Stimulated activated CD4-positive, alpha-beta T cell treated with anti-CD3 and anti-CD28 coated beads, Interleukin-4, amount 100 ng/mL, for 1 hour (primary cell): ENCODE measurements at places on chromosomes 3 and 15.

- DNase-seq, result no peak
These were observed 76.3 kb upstream of the NR2F2 start for GRCh38 chr15:96254173-96254572.

GRCh38 chr3:113626503-113627371 is 69.7 kb downstream of the USF3 start:
- no peak for DNase-seq

- no peak for DNase-seq
These were observed 288.9 kb downstream of the EDEM1 start for GRCh38 chr3:5476403-5476802.

- DNase-seq, result no peak
These were observed 175.5 kb downstream of the NECTIN3 start for GRCh38 chr3:111246967-111247760.

DNA sequence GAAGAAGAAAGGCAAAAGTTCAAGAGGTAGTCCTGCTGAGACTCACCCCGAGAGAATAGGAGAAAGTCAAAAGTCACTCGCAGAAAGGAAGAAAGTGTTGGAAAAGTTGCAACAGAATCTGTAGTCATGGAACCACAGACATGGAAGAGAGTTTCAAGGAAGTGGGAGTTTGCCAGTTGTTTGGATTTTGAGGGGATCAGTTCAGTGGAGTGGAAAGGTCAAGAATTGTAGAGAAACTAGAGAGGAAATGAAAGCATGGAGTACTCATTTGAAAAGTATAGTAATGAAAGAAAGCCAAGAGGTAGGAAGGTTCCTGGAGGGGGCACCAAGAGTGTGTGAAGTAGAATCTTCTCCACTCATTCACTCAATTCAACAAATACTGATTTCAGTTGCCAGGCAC is 34.7 kb downstream of the SPTSSB start:
- DNase-seq, result no peak

GRCh38 chr3:98233468-98233867 is 30.6 kb upstream of the OR5H6 start:
- no peak for DNase-seq

DNA sequence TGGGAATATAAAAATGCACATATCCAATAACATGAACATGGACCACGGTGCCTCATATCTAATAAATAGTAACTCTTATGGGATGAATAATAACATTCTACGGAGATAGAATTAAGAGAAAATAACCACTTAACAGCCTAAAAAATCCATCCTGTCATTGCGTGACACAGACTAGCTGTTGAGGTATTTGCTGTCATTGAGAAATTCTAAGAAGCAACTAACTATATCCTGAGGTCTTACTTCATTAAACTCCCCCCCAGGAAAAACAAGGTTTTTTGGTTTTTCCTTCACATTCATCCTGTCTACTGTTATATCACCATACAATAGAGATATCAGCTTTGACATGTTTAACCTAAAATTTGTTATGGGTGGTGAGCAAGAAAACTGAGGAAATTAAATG is 14.3 kb downstream of the CEP152 start:
- DNase-seq, result no peak

GRCh38 chr3:39408493-39409372 is 2.2 kb downstream of the RPSA start:
- peak; percentile 38 for DNase-seq

GRCh38 chr3:79367066-79367465 is 400.7 kb downstream of the ROBO1 start:
- DNase-seq, result no peak

- DNase-seq, result no peak
These were observed 167.3 kb upstream of the NDN start for GRCh38 chr15:23854203-23854911.

DNA sequence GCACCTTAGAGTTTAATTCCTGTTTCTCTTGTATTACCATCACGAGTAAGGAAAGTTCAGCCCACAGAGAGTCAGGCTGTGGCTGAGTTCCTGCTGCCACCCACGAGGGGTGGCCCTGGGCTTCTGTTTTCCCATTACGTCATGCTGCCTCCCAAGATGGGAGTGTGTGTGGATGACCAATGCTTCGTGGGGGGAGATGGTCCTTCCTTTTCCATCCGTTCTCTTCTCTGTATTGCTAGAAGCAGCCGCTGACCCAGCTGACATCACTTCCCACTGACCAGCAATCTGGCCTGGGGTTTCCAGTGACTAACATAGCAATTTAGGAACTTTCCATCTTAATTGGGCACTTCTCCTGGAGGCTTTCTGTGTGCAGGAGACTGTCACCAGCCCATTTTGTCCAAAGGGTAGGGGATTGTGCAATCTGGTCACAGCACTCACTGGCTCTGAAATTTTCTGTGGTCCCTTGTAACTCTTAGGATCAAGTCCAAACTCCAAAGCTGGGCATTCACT is 9.3 kb downstream of the IRAK2 start:
- DNase-seq, result no peak

- DNase-seq, result no peak
These were observed 179.6 kb upstream of the THRB start for GRCh38 chr3:24674261-24674660.

DNA sequence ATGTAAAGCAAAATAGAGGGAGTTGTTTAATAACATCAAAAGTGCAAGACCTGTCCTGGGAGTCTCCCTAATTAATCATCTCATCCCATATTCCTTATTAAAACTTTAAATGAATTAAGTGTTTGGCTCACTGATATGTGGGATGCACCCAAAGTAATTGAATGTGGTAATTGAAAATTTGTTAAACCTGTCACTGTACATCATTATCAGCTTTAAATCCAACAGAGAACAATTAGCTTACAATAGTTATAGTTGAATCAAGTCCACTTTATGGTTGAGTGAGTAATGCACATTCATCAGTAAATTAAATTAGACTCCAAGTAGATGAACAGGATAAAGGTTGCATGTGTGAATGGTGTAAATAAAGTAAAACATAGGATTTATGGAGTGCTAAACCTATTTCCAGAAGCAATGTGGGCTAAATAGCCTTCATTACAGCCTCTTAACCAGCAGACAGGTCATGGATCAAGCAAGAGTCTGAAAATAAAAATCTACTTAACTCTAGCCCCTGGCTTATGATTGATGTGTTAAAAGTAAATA is 608.2 kb upstream of the CCDC54 start:
- DNase-seq, result no peak

DNA sequence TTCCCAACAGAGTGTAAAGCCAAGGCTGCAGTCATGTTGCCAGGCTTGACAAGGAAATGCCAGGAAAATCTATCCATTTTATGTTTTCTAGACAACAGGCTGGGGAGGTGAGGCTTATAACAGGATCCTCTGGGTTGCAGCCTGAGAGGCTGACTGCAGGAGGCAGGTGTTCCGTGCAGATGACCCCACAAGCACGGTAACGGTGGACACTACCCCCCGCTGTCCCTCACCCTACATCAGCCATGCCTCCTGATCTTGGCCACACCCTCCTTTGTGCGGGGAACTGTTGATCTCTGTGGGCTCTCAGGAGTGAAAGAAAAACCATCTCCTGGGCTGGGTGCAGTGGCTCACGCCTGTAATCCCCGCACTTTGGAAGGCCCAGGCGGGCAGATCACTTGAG is 68.0 kb upstream of the ADPGK start:
- no peak for DNase-seq

- no peak for DNase-seq
These were observed 7.5 kb downstream of the GNB5 start for GRCh38 chr15:52183562-52184173.

- no peak for DNase-seq
These were observed 648.9 kb upstream of the ALCAM start for GRCh38 chr3:104717828-104718196.

DNA sequence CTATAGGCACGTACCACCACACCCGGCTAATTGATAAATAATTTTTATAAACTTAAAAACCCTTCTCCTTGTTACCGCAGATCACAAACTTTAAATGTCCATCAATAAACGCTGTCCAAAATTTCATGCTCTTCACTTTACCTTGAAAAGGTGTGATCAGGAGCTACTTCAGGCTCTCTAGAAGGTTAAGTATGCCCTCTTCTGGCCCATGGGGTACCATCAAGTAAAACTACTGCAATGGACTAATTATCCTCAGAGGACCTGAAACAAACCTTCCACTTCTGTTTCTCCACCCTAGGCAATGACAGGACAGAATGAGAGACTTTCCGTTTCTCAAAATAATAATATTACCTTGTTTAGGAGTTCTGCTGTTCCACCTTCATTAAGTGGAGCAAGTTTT is 9.2 kb downstream of the LZTFL1 start:
- DNase-seq, result no peak

GRCh38 chr15:69648775-69649735 is 196.4 kb downstream of the RPLP1 start:
- DNase-seq, result no peak
